Osteocyte (in vitro differentiated cells): ENCODE measurements at places on chromosomes 16 and 17. TPM values are rescaled to one million over a fixed set of nuclear protein-coding genes. Genes with fewer than 3 reads are reported as not detected.

DNA sequence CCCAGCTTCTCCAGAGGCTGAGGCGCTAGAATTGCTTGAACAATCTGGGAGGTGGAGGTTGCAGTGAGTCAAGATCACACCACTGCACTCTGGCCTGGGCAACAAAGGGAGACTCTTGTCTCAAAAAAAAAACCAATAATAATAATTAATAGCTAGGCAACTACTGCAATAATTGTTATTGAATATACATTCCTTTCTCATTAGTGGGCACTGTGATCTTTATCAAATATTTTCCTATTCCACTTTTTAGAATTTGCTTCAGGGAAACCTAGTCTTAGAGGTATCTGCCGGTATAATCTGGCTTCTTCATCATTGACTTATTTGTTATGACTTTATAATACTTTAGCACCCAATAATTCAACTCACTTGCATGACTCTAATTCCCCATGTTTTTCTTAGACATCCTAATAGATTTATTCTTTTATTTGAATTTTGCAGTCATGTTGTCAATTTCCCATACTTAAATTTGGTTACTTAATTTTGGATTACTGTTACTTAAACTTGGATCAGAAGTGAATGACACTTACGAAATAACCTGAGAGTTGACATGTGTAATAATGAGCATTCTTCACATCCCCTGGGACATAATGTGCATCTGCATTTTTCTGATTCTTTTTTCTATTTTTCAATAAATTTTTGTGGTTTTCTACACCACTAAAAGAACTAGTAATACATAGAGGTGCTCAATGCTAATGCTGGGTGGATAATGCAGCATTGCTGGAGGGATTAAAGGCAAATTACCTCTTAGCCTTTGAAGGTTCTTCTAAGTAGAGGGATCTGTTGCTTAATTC, 25.0 kb upstream of the KCNJ16 start:
- no peaks in the 10 kb centered on the region for H3K27me3 ChIP-seq
- H3K4me1 ChIP-seq, result peaks cover 4% of the 10 kb centered on the region
- H3K4me3 ChIP-seq, result no peak overlapping the region
- no peak overlapping the region for H3K27ac ChIP-seq

GRCh38 chr17:40453881-40454612, 10.8 kb downstream of the IGFBP4 start:
- no peaks in the 10 kb centered on the region for H3K27me3 ChIP-seq
- peak overlapping the region; percentile 35 for H3K27ac ChIP-seq
- peaks cover 88% of the 10 kb centered on the region for H3K4me1 ChIP-seq
- no peak for DNase-seq

GRCh38 chr17:29640413-29640812, 17.7 kb upstream of the CORO6 start:
- no peak for DNase-seq
- peak overlapping the region; percentile 91 for H3K27ac ChIP-seq
- H3K36me3 ChIP-seq, result peaks cover 12% of the 10 kb centered on the region
- peaks cover 56% of the 10 kb centered on the region for H3K4me1 ChIP-seq
- H3K4me3 ChIP-seq, result no peak overlapping the region

GRCh38 chr17:6571452-6571781, 15.1 kb upstream of the PITPNM3 start:
- peaks cover 4% of the 10 kb centered on the region for H3K36me3 ChIP-seq
- H3K4me1 ChIP-seq, result peaks cover 10% of the 10 kb centered on the region
- H3K4me3 ChIP-seq, result no peak overlapping the region
- DNase-seq, result no peak
- no peak overlapping the region for H3K27ac ChIP-seq

- DNase-seq, result no peak
- H3K4me1 ChIP-seq, result peaks cover 57% of the 10 kb centered on the region
Measured at GRCh38 chr17:17032131-17032692, 10.0 kb upstream of the MPRIP start.

DNA sequence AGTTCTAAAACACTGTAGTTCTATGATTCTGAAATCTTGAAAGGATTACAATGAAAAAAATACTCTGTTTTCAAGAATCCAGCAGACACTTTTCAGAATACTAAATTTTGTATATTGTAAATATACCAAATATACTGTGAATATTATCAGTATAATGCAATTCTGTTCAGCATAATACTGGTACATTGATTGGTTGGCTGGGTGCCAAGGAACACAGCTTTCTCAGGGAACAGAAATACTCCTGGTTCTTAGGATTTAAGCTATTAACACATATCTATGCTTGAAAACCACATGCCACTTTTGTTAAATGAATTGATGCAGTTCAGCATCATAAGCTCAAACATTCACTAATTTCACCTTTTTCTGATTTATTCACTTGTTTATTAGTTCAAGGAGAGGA, 2.5 kb upstream of the GINS3 start:
- H3K36me3 ChIP-seq, result no peaks in the 10 kb centered on the region
- DNase-seq, result no peak
- H3K27me3 ChIP-seq, result peaks cover 32% of the 10 kb centered on the region
- H3K27ac ChIP-seq, result no peak overlapping the region
- no peak overlapping the region for H3K4me3 ChIP-seq
- H3K4me1 ChIP-seq, result peaks cover 11% of the 10 kb centered on the region

- H3K27me3 ChIP-seq, result peaks cover 41% of the 10 kb centered on the region
- no peak overlapping the region for H3K4me3 ChIP-seq
- H3K4me1 ChIP-seq, result peaks cover 14% of the 10 kb centered on the region
- no peak overlapping the region for H3K27ac ChIP-seq
- H3K36me3 ChIP-seq, result no peaks in the 10 kb centered on the region
- no peak for DNase-seq
Measured at GRCh38 chr17:38674014-38674748, 576 bp downstream of the EPOP start.

GRCh38 chr16:84670063-84670462, 21.8 kb downstream of the KLHL36 start:
- no peak overlapping the region for H3K27ac ChIP-seq
- peaks cover 3% of the 10 kb centered on the region for H3K4me1 ChIP-seq
- no peak for DNase-seq

GRCh38 chr16:88856122-88856827, 472 bp downstream of the GALNS start:
- H3K27ac ChIP-seq, result peak overlapping the region; percentile 47
- H3K27me3 ChIP-seq, result no peaks in the 10 kb centered on the region
- H3K4me1 ChIP-seq, result peaks cover 19% of the 10 kb centered on the region
- DNase-seq, result no peak

DNA sequence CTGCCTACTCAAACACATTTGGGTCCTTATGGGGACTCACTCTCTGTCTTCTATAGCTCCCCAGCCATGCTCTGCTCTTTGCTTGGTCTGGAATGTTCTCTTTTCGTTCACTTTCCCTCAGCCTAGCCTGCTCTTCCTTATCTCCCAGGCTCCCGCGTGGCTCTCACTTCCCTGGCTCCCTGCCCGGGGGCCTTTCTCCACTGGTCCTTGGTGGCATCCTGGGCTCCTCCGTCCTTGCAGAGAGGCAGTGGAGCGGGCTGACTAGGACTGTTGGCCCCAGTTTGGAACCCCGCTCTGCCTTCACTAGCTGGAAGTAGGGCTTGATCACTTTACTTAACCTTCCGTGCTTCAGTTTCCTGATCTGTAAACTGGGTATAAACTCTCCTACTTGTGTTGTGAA, 31.2 kb downstream of the SHISA6 start:
- H3K4me3 ChIP-seq, result no peak overlapping the region
- no peaks in the 10 kb centered on the region for H3K36me3 ChIP-seq
- DNase-seq, result no peak
- H3K27me3 ChIP-seq, result no peaks in the 10 kb centered on the region
- H3K4me1 ChIP-seq, result no peaks in the 10 kb centered on the region

GRCh38 chr16:2835638-2836493, 5.8 kb downstream of the ZG16B start:
- peak overlapping the region; percentile 70 for H3K27ac ChIP-seq
- no peak for DNase-seq
- H3K36me3 ChIP-seq, result no peaks in the 10 kb centered on the region
- H3K4me3 ChIP-seq, result no peak overlapping the region
- peaks cover 14% of the 10 kb centered on the region for H3K4me1 ChIP-seq

- no peak overlapping the region for H3K27ac ChIP-seq
- H3K4me1 ChIP-seq, result no peaks in the 10 kb centered on the region
- H3K4me3 ChIP-seq, result no peak overlapping the region
- H3K36me3 ChIP-seq, result peaks cover 8% of the 10 kb centered on the region
- DNase-seq, result no peak
- H3K27me3 ChIP-seq, result no peaks in the 10 kb centered on the region
Measured at GRCh38 chr16:57128771-57129389, 36.5 kb downstream of the CPNE2 start.

DNA sequence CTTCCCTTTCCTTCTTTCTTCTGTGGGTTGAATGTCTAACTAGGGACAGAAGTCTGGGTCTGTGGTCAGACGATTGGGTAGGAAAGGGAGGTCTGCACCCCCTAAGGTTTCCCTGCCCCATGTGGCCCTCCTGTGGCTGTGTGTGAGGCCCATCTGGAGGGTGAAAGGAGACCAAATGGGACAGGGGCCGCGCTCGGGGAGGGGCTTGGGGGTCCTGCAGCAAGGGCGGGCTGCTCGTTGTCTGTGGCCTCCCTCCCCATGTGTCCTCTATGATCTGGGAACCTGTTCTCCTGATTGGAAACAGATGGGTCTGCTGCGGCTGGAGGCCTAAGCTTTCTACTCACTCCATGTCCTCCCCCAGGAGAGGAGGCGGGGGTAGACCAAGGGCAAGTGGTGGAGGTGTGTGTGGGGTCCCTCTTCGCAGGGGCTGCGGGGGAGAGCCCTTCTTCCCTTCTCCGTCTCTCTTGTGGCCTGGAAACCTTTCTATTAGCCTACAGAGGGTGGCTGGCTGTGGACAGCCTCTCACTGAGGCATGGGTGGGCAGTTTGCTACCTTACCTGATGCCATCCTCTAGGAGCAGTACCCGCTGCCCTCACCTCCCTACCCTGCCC, 18.6 kb downstream of the IGFBP4 start:
- peaks cover 61% of the 10 kb centered on the region for H3K4me1 ChIP-seq
- H3K27ac ChIP-seq, result peak overlapping the region; percentile 84
- no peak overlapping the region for H3K4me3 ChIP-seq

DNA sequence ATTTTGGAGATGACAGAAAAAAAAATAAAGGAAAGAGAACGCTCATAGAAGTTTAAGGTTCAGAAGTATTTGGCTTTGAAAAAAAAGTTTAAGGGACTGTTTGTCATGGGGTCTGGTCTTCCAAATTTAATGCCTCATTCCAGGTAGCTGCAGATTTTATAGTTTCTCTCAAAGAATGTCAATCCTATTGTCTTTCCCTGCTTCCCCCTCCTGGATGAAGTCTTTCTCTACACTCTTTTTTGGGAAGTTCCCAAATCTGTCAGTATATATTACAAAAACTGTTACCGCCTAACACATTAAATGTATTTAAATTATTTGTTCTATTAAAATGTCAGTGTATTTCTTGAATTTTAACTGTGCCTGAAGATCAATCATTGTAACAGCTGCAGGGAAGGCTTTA, 457.5 kb downstream of the MAF start:
- H3K36me3 ChIP-seq, result no peaks in the 10 kb centered on the region
- DNase-seq, result no peak
- no peaks in the 10 kb centered on the region for H3K4me1 ChIP-seq
- H3K27me3 ChIP-seq, result peaks cover 8% of the 10 kb centered on the region

DNA sequence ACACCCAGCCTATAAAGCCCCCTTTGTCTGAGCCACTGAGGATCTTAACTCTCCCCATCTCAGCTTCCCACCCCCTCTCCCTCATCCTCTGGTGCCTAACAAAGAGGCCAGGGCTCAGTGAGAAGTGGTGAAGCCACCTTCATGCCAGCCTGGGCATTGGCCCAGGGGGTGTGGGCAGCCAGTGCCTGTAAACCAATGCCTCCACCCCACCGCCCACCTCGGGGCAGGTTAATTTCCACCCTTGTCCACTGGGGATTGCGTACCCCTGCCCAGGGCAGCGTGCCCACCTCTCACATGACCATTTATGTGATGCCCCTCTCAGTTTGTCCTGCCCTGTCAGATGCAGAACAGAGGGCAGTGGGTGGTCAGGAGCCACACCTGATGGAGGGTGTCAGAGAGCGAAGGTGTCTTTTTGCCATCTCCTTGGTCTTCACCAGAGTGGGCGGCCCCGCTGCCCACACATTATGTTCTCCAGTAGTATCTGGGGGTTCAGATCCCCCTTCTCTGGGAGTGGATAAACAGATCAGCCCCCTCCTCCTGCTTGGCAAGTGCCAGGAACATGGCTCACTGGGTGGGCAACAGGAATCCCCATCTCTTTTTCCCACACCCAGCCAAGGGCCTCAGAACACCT, 10.1 kb upstream of the ARHGAP23 start:
- H3K4me1 ChIP-seq, result peaks cover 55% of the 10 kb centered on the region
- H3K27ac ChIP-seq, result no peak overlapping the region
- DNase-seq, result no peak
- H3K36me3 ChIP-seq, result no peaks in the 10 kb centered on the region
- peak overlapping the region; percentile 77 for H3K4me3 ChIP-seq

DNA sequence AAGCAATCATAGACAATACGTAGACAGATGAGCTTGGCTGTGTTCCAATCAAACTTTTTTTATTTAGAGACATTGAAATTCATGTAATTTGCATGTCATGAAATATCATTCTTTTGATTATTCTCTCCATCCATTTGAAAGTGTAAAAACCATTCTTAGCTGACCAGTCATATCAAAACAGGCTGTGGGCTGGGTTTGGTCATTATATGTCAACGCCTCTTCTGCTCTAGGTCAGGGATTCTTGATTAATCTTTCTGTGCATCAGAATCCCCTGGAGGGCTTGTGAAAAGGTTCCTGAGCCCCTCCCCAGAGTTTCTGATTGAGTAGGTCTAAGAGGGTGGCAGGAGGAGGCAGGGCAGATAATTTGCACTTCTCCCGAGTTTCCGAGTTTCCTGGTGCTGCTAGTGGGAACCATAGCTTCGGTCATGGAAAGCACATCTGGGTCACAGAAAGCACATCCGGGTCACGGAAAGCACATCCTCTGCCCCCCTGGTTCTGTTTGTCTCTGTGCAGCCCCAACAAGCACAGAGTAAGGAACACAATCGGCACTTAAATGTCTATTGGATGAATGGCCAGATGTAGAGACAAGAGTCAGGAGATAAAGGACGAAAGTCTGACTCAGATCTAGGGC, 16.4 kb downstream of the PIMREG start:
- H3K4me1 ChIP-seq, result peaks cover 7% of the 10 kb centered on the region
- H3K36me3 ChIP-seq, result no peaks in the 10 kb centered on the region
- H3K4me3 ChIP-seq, result no peak overlapping the region
- no peak overlapping the region for H3K27ac ChIP-seq
- peaks cover 6% of the 10 kb centered on the region for H3K27me3 ChIP-seq

GRCh38 chr17:1643999-1644492, 1.5 kb downstream of the SCARF1 start:
- DNase-seq, result no peak
- peak overlapping the region; percentile 66 for H3K4me3 ChIP-seq
- H3K36me3 ChIP-seq, result no peaks in the 10 kb centered on the region
- no peak overlapping the region for H3K27ac ChIP-seq

GRCh38 chr16:12245921-12246720, 269.6 kb downstream of the SNX29 start:
- H3K36me3 ChIP-seq, result no peaks in the 10 kb centered on the region
- H3K27me3 ChIP-seq, result no peaks in the 10 kb centered on the region
- H3K27ac ChIP-seq, result no peak overlapping the region
- no peak for DNase-seq

ZNF200 gene
- total RNA-seq, result 9.0 and 9.1 TPM in 2 replicates

ACSM2A gene
- not detected in 2 replicates for total RNA-seq

NPIPB2 gene
- 14.0 and 19.7 TPM in 2 replicates for total RNA-seq

LPO gene
- not detected in 2 replicates for total RNA-seq

NPB gene
- total RNA-seq, result 0.56 and 0.68 TPM in 2 replicates

FKBP10 gene
- total RNA-seq, result 408 and 426 TPM in 2 replicates

GGT6 gene
- not detected in 2 replicates for total RNA-seq

FAM171A2 gene
- total RNA-seq, result 26.1 and 26.9 TPM in 2 replicates

ZNF469 gene
- total RNA-seq, result 4.1 and 4.6 TPM in 2 replicates

DNASE1L2 gene
- 1.2 and 1.7 TPM in 2 replicates for total RNA-seq

MT1F gene
- total RNA-seq, result 12.7 and 14.9 TPM in 2 replicates

SCN4A gene
- total RNA-seq, result not detected in 2 replicates

ENPP7 gene
- not detected in 2 replicates for total RNA-seq
